Activated T-helper 9 cell treated with anti-CD3 and anti-CD28 coated beads, Interleukin-2, amount 50 U/mL, for 16 hours (primary cell): ENCODE measurements at places on chromosomes 12 and 14.

- DNase-seq, result no peak
These were observed 6.1 kb upstream of the GPRC5A start for GRCh38 chr12:12885096-12885792.

- no peak for DNase-seq
These were observed 59.0 kb upstream of the STXBP6 start for GRCh38 chr14:25108959-25109358.

DNA sequence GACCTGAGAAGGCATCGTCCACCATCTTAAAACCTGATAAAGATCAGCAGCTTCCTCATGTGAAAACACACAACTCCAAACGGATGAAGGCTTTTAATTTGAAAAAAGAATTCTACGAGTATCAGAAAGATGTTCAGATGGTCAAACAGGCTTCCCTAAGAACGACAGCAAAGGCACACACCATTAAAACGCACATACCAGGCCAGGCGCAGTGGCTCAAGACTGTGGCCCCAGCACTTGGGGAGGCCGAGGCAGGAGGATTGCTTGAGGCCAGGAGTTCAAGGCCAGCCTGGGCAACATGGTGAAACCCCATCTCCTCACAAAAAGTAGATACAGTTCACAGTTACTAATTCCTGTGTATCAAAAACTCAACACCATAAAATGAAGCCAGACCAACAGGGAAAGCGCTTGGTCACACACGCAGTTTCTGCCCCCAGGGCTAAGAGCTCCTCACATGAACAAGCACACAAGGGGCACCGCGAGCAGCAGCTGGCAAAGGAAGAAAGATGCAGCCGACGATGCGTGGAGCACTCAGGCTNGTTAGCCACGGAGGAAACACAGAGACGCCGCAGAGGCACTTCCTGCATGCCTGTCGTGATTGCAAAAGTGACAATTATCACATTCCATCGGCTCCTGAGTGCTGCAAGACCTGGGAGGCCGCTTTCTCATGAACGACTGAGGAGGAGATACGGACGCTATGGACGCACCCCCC, 78.0 kb downstream of the NOC4L start:
- no peak for DNase-seq

GRCh38 chr12:57724003-57724935, 14.3 kb downstream of the AGAP2 start:
- no peak for DNase-seq

- DNase-seq, result no peak
These were observed 30.8 kb downstream of the PAWR start for GRCh38 chr12:79659961-79660431.

DNA sequence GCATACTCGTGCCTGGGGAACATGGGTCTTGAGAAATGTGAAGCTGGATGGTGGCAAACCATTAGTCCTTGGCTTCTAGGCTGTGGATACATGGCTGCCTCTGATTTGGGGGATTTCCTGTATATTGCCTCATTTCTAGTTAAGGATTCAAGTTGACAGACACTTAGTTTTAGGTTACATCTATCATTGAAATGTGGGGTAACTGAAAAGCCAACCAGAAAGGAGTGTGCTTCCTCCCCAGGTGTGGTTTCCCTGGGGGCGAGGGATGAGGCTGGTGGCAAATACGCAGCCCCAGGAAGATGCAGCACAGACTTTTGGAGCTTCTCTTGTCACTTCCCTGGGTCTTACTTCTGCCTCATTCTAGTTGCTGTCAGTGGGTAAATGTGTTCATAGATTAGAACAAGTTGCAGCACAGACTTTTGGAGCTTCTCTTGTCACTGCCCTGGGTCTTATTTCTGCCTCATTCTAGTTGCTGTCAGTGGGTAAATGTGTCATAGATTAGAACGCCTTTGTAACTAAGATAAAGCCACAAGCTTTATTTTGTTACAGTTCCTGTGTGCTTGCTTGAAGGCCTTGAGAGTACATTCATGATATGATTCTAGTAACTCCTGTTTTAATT, 85.1 kb downstream of the BORCS5 start:
- peak; percentile 32 for DNase-seq

DNA sequence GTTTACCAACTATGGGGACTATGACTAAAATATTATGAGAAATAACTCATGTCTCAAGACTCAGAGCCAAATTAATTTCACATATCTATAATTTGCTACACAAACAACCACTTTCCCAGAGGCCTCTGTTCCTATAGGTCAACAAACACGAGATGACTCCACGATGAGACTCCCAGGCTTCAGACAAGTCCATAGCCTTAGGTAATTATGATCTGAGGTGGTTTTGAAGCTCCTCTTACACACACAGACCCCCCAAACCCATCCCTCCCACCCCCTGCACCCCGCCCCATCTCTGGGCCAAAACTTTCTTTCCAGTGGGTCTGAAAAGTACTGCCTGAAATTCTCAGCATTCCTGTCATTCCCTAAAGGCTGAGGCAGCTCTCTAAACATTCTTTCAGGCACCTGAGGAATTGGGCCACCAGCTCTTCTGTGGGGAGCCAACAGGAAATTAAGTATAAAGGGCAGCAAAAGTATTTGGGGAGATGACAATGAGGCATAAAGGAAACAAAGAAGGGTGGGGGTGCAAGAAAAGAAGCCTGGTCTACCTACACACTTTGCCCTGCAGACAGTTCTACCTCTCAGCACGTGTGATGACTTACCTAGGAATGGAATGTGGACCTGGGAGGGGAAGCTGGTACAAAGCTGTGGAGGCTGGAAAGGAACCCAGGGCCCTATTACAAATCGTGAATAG, 143.6 kb downstream of the PAWR start:
- no peak for DNase-seq

- no peak for DNase-seq
These were observed 9.8 kb downstream of the CHGA start for GRCh38 chr14:92932448-92933395.

DNA sequence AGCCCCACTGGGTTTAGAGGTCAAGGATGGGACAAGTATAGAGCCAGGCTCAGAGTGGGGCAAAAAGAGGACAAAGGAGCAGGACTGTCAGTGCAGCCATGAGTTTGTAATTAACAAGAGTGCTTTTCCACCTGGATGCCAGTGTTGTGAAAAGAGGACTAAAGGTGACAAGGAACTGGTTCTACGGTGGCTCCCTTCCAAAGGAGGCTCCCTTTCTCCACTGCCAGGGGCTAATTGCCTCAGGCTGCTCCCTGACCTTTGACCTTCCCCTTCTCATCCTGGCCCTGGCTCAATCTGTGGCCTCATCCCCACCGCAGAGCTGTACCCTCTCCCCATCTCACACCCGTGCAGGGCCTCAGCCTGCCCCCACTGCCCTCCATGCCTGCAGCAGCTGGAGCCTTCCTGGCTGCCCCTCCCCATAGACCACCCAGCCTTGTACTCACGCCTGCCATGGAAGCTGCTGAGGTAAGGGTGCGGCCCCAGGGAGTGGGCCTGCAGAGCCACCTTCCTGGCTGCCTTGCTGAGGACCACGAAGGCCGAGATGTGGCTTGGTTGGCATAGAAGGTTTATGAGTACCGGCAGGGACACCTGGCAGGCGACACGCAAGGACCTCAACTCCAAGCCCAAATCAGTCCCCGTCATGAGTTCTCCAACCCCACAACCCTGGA, 24.8 kb upstream of the FKBP4 start:
- no peak for DNase-seq

DNA sequence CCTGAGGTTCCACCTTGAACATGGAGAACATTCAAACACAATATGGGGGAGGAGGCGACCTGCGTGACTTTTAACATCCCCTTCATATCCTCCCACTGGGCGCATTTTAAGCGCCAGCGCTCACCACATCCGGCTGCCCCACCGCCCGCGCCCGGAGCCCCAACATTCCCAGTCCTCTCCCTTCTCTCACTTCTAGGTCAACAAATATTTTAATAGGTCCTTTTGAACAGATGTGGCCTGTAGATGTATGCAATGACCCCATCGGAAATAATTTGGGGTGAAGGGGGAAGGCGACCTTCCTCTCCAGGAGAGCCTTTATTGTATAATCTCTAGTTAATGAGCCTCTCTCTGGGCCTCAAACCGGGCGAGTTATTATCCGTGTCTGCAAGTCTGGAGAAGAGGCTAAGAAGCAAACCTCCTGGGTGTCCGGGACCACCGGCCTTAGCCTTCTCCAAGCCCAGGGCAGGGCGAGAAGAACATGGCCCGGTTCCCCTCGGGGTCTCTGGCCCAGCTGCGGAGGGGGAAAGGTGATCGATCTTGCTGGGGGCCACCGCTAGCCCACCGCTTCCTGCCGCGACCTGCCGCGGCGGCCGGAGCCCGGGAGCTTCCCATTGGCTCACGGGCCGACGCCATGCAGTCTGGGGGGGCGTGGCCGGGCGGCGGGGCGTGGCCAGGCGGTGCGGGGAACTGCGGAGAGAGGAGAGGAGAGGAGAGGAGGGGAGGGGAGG, 83.2 kb upstream of the HMGA2 start:
- peak; percentile 15 for DNase-seq

GRCh38 chr14:45136399-45136798, 669 bp downstream of the FANCM start:
- DNase-seq, result no peak

DNA sequence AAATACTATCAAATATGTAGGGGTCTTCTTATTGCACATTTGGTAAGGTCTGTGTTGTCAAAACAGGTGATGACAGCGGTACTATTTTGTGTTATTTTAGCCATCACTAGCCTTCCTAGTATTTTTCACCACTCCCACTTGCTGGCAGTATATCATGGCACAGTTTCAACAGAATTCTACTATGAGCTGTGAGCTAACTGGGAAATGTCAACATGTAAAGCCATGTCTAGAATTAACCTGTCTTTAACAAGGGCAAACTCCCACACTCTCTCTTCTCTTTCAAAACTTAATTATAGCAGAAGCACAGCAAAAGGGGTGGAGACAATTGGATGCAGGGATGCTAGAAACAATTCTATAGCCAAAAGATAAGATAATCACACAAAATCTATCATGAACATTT, 253.4 kb downstream of the PAX9 start:
- DNase-seq, result no peak

- no peak for DNase-seq
These were observed 60.1 kb upstream of the OTX2 start for GRCh38 chr14:56870336-56870735.

DNA sequence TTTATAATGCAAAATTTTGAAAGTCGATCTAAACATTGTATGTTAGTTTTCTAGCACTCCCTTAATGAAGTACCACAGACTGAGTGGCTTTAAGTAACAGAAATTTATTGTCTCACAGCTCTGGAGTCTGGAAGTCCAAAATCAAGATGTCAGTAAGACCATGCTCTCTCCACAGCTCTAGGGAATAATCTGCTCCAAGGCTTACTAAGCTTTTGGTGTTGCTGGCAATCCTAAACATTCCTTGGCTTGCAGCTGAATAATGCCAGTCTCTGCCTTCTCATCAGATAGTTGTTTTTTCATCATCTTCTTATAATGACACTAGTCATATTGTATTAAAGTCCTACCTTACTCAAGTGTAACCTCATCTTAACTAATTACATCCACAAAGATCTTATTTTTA, 102.2 kb downstream of the RASSF9 start:
- no peak for DNase-seq

- no peak for DNase-seq
These were observed 31.6 kb downstream of the NDUFA12 start for GRCh38 chr12:94971923-94972322.

DNA sequence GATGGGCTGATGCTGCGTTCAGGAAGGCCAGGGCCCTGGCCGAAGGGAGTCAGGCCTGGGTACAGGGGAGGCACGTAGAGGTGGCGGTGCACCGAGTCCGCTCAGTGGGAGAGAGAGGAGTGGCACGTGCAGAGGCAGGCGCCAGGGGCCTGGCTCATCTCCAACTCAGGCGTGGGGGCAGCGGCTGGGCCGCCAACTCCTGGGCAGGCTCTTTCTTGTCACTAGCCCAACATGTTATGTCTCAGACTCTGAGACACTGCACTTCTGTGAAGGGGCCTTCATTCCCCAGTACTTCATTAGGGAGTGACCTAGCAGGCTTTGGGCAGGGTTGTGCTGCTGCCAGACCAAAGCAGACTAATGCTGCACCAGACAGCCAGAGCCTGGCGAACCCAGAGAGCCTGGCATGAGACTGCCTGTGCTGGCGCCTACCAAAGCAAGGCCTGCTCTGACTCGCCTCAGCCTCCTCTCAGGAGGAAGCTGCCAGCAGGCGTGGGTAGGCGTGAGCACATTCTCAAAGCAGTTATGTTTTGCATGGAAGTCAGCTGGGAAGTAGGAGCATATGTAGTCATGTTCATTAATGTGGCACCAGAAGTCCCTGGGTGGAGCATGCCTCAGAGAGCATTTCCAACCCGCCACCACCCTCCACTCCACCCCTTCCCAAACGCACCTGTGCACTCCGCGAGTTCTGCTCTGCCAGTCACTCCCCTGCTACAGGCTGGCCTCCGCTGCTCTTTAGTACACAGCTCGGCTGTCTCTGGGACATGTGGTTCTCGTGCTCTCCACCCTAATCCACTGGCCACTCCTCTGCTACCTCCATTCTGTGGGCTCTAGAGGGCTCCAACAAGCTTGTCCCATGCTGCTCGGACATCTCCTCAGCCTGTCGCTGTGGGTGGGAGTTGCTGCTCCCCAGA, 9.7 kb downstream of the CKB start:
- DNase-seq, result no peak

- no peak for DNase-seq
These were observed 75.0 kb upstream of the DYNC1H1 start for GRCh38 chr14:101889366-101889765.

- DNase-seq, result no peak
These were observed 284.0 kb downstream of the PRKD1 start for GRCh38 chr14:29643433-29644211.

GRCh38 chr12:116339800-116340371, 62.4 kb upstream of the MED13L start:
- DNase-seq, result no peak

DNA sequence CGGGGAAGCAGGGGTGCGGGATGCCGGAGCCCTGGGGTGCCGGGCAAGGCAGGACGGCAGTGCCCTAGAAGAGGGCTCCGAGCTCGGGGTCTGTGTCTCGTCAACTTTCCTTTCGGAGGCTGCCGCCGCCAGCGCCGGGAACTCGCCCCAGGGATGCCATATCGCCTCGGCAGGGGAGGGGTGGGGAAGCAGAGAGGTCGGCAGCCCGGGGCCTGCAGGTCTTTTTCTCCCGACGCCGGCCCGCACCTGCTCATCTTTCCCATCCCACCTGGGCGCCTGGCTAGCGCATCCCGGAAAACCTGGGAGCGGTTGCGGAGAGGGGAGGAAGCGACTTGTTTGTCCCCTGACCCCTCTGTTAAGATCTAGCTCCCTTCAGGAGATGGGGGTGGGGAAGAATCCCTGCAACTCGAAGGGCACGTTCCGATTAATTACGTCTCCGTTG, 547 bp downstream of the CNTN1 start:
- DNase-seq, result no peak

- DNase-seq, result no peak
These were observed 95.3 kb downstream of the CATSPERB start for GRCh38 chr14:91636604-91637003.
